ENCODE measurements at places on chromosomes 12 and 14. TPM values are rescaled to one million over a fixed set of nuclear protein-coding genes. Genes with fewer than 3 reads are reported as not detected.

Gene SMCO2
- total RNA-seq, result 0.19 TPM

Gene TGM1
- 4.5 TPM for total RNA-seq

- no peak overlapping the region for H3K27ac ChIP-seq
- DNase-seq, result no peak
- H3K36me3 ChIP-seq, result no peaks in the 10 kb centered on the region
Measured at GRCh38 chr12:93009533-93009932, 80.4 kb upstream of the EEA1 start.

Gene NKX2-1
- not detected for total RNA-seq

DNA sequence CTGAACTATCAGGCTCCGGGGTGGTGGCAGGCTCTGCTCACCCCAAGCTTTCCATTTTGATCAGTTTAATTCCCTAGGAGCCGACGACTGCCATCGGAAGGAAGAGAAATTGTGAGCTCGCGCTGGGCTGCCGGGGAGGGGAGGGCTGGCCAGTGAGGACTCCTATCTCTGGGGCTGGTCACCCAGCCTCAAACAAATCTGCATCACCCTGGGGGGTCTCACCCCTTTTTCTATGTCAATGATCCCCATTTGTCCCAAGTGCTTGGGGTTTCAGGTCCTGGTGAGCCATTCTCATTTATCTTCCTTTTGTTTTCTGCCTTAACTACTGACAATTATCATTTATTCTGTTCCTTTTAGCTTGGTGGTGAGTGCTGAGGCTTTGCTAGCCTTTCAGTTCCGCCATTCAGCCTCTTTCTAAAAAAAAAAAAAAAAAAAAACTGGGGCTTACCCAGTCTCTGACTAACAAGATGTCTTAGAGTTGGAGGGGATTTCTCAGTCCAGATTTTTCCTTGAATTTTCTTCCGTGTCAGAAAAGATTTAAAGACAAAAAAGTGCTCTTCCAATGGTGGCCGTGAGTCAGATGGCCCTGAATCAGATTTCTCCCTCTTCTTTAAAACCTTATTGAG, 22.8 kb upstream of the USP44 start:
- H3K36me3 ChIP-seq, result no peaks in the 10 kb centered on the region
- peaks cover 13% of the 10 kb centered on the region for H3K27me3 ChIP-seq
- no peak for DNase-seq
- H3K4me1 ChIP-seq, result peaks cover 11% of the 10 kb centered on the region

DNA sequence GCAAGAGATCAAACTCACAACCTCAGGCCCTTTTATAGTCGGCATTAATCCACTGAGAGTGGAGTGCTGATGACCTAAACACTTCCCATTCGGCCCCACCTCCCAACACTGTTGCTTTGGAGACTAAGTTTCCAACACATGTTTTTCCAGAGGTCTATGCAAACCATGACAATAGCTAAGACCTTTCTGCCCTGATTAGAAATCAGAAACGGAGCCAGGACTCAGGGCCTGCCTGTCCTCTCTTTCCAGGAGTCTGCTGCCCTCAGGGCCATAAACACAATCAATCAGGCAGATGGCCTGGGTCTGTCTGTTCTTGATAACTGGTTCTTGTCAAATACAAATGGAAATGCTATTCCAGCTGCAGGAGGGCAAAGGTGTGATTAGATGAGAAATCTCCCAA, 97.2 kb upstream of the PSMC1 start:
- no peak overlapping the region for H3K4me3 ChIP-seq
- no peak for DNase-seq
- no peaks in the 10 kb centered on the region for H3K36me3 ChIP-seq
- no peaks in the 10 kb centered on the region for H3K4me1 ChIP-seq
- no peak overlapping the region for H3K27ac ChIP-seq

Gene KRT83
- not detected for total RNA-seq

Gene SLC7A8
- 1.7 TPM for total RNA-seq

GRCh38 chr12:42473130-42473529, 116.4 kb downstream of the PRICKLE1 start:
- H3K36me3 ChIP-seq, result no peaks in the 10 kb centered on the region
- H3K27me3 ChIP-seq, result peaks cover 39% of the 10 kb centered on the region
- H3K4me1 ChIP-seq, result peaks cover 10% of the 10 kb centered on the region
- H3K27ac ChIP-seq, result no peak overlapping the region
- no peak overlapping the region for H3K4me3 ChIP-seq

DNA sequence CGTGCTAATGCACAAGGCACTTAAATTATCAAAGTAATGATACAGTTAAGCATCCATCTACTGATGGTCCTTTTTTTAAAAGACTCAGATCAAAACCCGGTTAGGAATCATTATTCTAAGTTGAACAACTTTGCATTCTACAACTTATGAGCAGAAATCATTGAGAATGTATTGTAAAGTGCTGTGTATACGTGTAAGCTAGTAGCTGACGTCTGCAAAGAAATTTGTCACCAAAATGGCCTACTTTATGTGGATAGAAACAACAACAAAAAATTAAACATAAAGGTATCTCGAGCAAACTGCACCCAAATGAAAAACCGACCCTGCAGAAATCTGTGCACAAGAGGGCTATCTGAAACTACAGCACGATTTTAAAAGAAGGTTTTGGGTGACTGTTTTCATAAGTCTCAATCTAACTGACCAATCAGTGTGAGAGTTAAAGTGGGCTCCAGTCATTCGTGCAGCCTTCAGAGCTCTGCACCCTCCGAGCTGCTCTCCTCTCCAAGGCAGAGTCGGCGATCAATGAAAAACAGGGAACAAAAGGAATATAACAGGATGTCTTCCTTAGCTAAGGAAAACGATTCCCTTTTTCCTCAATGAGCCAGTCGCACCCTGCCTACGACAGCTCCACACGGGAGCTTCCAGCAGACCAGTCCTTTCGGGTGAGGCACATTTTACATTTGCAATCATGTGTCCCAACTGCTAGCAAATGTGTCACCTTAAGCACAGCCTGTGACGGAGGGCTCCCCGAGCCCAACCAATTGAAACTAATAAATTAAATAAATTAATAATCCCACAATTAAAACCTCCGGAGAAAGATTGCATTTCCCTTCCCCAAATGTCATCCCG, 200.7 kb upstream of the FOXN3 start:
- peaks cover 75% of the 10 kb centered on the region for H3K4me1 ChIP-seq
- H3K27me3 ChIP-seq, result no peaks in the 10 kb centered on the region
- H3K4me3 ChIP-seq, result peak overlapping the region; percentile 91
- peak; percentile 50 for DNase-seq
- peak overlapping the region; percentile 96 for H3K27ac ChIP-seq

Data from activated CD4-positive, alpha-beta memory T cell treated with anti-CD3 and anti-CD28 coated beads for 36 hours (primary cell).